G401 (cell line): ENCODE measurements at places on chromosomes 3 and 15. TPM values are rescaled to one million over a fixed set of nuclear protein-coding genes. Genes with fewer than 3 reads are reported as not detected.

DNA sequence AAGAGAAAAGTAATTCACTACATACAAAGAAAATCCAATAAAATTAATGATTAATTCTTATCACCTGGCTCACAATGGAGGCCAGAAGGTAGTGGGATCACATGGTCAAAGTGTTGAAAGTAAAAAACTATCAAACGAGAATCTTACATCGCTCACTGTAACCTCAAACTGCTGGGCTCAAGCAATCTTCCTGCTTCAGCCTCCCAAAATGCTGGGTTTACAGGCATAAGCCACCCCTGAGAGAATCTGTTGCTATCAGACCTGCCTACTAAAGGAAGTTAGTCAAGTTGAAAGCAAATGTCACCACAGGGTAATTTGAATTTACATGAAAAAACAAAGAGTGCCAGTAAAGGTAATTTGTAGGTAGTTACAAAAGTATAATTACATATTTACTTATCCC, 103.3 kb downstream of the PCCB start:
- no peak for DNase-seq

DNA sequence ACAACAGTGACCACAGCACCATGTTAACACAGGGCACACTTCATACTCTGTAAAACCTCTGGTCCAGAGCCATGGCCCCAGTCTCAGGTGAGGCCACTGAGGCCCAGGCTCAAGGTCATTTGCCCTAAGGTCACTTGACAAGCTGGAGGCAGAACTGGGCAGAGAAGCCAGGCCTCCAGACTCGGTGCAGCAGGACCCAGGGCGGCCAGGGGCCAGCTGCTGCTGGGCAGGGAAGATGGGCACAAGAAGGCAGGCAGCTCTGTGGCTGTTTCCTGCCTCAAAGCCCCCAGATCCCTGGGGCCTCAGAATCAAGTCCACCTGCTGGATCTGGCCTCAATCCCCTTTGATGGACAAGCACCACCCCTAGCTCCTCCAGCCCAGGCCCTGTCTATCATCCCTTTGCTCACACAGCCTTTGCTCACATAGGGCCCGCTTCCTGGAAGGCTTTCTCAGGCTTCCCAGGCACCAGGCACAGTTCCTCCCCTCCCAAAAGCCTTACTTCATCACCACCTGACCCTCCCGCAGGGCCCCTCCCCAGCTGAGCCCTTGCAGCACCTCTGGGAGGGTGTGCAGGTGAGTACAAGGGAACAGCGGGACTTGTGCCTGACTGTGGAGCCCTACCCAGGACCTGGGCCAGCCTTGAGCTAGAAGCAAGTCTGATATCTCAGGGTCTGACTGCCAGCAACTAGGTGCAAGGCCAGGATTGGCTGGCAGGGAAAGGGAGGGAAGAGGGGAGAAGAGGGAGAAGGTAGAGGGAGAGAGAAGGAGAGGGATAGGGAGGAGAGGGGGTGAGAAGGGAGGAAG, 38.0 kb upstream of the LINGO1 start:
- DNase-seq: no peak

The ACKR2 gene
- not detected in 2 replicates for total RNA-seq

The PDCD10 gene
- 72.4 and 88.6 TPM in 2 replicates for total RNA-seq

DNA sequence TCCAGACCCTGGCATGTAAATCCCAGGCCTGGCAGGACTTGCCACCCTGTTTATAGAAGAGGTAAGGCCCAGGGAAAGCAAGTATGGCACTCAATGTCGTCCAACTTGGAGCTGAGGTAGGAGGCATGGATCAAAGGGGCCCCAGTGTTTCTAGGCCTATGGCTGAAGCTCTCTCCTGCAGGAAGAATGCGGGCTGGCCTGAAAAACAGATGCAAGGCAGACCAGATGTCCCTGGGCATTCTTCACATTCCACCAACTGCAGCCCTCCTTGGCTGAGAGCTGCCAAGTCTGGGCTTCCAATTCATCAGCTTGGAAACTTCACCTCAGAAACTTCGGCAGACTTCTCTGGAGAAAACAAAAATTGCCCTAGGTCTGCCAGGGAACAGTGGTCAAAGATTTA, 22.2 kb downstream of the MESD start:
- DNase-seq: no peak

- no peak for DNase-seq
These were observed 251.5 kb downstream of the GABRG3 start for GRCh38 chr15:27222479-27222878.

The ITPR1 gene
- 9.9 and 10.2 TPM in 2 replicates for total RNA-seq

GRCh38 chr15:67307156-67307555, 52.6 kb downstream of the IQCH start:
- DNase-seq: no peak

The C3orf85 gene
- total RNA-seq: not detected in 2 replicates

DNA sequence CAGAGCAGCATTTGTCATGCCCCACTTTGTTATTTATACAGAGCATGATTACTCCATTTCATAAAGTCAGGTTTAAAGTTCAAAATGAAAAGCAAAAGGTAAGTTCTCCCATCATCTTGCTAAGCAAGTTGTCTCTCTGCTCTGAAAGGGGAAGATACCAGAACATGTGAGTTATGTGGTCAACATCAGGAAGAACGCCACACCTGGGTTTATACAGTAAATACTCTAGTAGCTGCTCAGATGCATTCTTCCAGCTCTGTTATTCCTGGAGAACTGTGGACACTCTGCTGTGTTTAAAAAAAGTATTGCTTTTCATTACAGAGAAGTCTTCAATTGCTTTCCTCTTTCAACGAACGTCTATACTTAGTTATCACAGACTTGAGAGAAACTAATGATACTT, 145.7 kb downstream of the PLCL2 start:
- DNase-seq: no peak

- DNase-seq: peak; percentile 94
These were observed at the start of gene LRRN1 for GRCh38 chr3:3799173-3800079. TSS of gene LRRN1 (plus strand) at chr3:3799431. CDS start at chr3:3844642, 45,211 bp downstream.
